ENCODE measurements at places on chromosomes 13 and 19.

GRCh38 chr13:67052550-67053490 lies 177.3 kb downstream of the PCDH9 start:
- DNase-seq, result no peak

DNA sequence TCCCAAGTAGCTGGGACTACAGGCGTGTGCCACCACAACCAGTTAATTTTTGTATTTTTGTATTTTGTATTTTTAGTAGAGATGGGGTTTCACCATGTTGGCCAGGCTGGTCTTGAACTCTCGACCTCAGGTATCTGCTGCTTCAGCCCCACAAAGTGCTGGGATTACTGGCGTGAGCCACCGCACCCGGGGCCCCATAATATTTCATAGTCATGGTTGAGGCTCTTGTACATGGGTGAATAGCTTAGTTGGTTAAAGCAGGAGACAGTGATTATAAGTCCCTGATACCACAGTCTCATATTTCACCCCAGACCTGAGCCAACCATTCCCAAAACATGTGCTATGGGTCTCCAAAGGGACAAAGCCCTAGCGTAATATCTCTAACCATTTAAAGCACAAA lies 26.1 kb downstream of the MBNL2 start:
- DNase-seq, result no peak

GRCh38 chr19:752652-753517 lies 2.0 kb downstream of the MISP start:
- DNase-seq, result no peak

DNA sequence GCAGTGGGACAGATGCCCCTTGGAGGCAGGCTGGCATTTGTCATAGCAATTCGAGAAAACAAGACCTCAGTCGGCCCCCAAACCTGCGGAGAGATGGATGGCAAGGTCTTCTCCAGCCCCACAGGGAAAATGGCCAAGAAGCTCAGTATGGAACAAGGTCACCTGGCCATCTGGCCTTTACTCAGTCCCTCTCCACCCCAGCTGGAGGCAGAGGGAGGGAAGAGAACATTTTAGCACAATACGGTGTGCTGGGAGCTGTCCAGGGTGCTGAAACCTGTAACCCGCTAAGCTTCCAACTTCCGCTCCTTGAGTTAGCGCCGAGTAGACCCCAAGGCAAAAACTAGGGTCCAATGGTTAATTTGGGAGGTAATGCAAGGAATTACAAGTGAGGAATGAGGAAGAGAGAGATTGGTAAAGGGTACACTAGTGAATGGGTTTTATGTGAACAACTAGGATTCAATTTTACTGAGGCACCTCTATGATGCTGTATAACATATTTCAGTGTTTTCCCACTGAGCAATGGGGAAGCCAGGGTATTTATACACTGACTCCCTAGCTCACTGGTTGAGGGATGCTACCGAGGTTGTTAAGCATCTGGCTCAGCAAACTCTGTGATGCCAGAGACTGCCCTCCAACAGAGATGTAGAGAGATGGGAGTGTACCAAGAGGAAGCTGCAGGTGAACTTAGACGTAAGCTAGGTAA lies 64.3 kb downstream of the CACNA1A start:
- peak; percentile 39 for DNase-seq

DNA sequence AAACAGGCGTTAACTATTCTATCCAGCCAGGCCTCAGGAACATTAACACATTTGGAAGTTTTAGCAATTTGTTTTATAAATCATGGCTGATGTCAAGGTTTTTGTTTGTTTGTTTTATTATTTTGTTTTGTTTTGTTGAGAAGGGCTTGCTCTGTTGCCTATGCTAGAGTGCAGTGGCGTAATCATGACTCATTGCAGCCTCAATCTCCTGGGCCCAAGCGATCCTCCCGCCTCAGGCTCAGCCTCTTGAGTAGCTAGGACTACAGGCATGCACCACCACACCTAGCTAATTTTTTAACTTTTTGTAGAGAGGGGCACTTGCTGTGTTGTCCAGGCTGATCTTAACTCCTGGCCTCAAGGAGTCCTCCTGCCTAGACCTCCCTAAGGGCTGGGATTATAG lies 28.3 kb downstream of the NUP58 start:
- no peak for DNase-seq

DNA sequence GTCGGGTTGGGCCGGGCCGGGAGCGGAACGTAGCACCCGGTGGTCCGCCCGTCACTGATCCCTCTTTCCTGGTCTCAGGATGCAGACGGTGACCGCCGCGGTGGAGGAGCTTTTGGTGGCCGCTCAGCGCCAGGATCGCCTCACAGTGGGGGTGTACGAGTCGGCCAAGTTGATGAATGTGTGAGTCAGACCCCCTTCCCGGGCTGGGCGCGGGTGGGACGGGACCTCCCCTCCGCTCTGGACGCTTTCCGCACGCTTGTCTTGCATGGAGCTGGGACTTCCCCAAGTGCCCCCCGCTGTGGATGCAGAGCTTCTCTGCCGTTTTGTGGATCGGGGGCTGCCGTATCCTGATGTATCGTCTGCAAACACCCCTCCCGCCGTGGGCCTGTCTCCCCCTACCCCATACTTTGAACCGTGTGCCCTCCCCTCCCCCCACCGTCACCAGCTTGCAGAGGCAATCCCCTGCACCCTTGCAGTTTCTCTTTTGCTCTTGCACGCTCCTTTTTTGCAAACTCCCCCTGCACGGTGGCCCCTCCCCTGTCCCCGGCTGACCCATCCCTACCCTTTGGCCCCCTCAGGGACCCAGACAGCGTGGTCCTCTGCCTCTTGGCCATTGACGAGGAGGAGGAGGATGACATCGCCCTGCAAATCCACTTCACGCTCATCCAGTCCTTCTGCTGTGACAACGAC lies 669 bp downstream of the GADD45B start:
- peak; percentile 73 for DNase-seq

DNA sequence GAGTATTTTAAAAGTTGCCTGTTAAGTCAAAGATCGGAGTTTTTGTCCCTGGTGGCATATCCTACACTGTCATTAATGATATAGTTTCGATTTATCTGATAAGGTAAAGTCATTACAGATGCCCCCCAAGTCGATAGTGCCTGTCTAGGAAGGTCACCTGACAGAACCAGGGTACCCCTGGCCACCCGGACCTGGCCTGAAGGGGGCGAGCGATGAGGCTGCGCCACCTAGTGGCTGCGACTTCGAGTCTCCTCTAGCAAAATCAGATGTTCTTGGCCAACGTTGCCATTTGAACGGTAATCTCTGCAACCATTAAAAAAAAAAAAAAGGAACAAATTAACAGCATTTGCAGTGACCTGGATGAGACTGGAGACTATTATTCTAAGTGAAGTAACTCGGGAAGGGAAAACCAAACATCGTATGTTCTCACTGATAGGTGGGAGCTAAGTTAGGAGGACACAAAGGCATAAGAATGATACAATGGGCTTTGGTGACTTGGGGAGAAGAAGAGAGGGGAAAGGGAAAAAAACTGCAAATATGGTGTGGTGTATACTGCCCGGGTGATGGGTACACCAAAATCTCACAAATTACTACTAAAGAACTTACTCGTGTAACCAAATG lies 565.1 kb downstream of the LIG4 start:
- peak; percentile 16 for DNase-seq

DNA sequence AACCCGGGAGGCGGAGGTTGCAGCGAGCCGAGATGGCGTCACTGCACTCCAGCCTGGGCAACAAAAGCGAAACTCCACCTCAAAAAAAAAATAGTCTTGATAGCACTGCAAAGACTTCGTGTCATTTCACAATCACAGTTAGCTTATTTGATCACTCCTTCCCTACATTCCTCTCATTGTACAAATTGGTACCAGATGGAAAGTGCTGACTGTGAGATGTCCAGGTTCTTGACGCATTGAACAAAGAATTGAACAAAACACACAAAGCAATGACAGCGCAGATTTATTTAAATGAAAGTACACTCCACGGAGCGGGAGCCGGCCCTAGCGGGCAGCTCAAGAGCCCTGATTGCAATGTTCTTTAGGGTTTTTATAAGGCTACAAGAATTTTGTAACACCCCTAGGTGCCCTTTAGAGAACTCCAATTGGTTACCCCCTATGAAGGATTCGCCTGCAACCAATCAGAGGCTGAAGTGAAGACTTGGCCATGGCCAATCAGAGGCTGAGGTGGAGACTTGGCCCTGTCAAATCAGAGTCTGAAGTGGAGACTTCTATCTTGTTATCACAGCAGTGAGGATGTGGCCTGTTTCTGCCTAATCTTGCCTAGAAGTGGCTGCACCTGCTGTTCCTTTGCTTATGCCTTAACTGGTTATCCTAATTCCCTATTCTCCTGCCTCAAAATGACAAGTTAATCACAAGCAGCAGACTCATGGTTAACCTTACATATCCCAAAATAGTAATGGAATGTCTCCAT lies 16.7 kb downstream of the ZNF556 start:
- DNase-seq, result no peak

DNA sequence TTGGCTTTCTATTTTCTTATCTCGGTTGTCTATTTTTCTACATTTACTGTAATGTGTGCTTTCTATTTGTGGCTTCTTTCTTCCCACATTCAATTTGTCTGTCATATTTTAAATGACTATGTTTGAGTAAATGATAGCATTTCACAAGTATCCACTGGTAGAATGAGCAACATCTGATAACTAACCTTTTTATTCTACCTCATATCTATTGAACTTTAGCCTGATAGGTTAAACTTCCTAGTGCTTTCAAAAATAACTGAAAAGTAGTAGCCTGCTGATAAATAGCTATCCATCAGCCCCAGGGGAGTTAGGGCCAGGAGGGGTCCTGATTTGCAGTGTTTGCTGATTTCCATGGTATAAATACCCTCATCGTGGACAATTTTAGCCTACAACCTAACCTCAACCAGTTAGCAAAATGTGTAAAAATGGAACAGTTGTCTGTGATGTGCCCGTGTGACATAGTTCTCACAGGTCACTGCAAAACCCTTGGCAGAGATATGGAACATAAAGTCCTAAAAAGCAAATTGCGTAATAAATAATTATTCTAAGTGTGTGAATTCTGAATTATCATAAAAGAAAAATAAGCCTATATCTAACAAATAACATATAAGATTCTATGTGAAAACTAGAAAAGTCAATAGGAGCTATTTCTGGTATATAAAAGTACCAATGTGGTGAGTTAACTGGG lies 32.1 kb downstream of the KCTD12 start:
- DNase-seq, result no peak

DNA sequence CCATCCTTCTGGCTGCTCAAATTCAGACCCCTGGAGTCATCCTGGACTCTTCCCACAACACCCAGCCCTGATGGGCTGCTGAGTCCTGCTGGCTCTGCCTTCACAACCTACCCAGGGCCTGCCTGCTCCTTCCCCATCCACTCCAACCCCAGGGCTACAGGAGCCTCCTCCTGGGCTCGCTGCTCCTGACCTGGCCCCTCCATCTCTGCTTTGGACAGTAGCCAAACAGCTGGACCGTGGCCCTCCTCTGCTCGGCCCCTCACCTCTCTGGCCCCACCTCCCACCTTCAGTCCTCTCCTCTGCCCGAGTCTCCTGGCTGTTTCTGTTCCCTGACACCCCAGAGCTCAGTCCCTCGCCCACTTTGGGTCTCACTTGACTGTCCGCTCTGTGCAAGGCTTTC lies 66.7 kb downstream of the CEBPG start:
- DNase-seq, result no peak

DNA sequence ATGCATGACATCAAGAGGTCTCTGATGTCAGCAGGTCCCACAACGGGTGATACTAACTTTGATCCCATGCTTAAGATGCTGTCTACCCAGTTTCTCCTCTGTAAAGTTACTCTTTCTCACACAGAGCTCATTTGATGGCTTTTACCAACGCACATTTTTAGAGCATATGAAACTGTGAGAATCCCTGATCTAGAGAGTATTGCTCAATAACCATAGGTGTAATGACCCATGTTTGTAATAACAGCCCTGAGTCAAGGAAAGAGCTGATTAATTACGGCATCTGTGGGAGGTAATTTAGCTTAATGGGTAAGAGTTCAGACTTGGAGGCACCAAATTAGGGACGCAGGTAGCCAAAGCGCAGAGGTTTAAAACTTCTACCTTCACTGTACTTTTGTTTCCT lies 18.0 kb upstream of the IZUMO2 start:
- DNase-seq, result no peak

DNA sequence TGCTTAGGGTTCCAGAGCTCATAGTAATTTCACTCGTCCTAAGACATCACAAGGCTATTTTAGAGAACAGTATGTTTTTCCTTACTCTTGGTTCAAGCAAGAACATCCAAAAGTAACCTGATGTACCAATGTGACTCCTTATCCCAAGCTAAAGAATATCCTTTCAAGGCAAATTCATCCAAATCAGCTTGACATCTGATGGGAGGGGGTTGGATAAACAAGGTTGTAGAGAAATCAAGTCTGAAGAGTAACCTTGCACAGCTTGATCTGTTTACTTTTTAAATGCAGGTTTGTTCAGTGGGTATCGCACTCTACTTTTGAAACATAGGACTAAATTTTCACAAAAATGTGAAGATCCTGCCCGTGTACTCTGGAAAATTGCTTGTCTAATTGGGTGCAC lies 201.2 kb downstream of the GGACT start:
- no peak for DNase-seq

DNA sequence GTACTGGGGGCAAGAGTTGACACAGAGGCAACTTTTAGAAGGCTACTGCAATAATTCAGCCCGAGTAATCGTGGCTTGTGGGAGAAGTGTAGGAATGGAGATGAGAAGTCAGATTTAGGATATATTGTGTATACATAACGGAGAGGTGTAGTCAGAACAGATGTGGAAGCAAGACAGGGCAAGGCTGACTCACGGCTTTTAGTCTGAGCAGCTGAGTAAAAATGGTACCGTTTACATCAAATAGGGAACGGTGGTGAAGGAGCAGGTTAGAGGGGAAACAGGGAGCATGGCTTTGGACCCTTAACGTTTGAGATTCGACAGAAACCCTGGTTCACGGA lies 796 bp upstream of the LSM14A start:
- DNase-seq, result peak; percentile 34

- no peak for DNase-seq
Observed at GRCh38 chr19:30673336-30673735, 301.2 kb downstream of the ZNF536 start.

- no peak for DNase-seq
Observed at GRCh38 chr13:41150058-41150457, 17.5 kb upstream of the KBTBD6 start.

DNA sequence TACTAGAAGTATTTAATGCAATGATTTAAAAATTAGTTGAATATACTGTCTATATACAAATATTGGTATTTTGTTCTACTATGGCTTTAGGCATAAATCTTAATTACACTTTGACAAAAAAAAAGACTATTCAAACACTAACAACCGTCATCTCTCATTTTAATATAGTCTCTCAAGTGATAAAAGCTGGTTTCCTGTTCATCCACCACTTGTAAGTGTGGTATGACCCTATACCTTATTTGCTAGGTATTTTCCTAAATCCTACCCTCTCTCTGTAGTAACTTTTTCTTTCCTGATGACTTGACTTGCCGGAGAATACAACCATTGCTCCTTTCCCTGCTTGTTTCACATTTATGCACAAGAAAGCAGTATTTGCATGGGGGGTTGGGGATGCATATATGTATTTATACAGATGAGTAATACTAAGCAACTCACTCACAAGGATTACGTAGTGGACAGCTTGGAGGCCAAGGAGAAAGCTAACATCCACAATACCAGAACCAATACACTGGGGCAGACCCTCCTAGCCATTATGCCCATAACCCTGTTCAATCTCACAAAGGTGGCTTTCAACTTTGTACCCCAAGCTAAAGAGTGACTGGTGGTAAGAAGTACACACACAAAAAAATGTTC lies 12.7 kb upstream of the EFNB2 start:
- no peak for DNase-seq

GRCh38 chr19:5827342-5827890 lies 12.1 kb downstream of the FUT6 start:
- no peak for DNase-seq

GRCh38 chr19:7899751-7900378 lies 3.8 kb upstream of the MAP2K7 start:
- no peak for DNase-seq

Data from activated CD8-positive, alpha-beta memory T cell treated with anti-CD3 and anti-CD28 coated beads, Interleukin-2, amount 50 U/mL, for 4 hours (primary cell).